ENCODE measurements at places on chromosomes 7 and 10.

- no peak for DNase-seq
Observed at GRCh38 chr7:50994753-50995319, 212.1 kb upstream of the GRB10 start.

- DNase-seq: no peak
Observed at GRCh38 chr7:89401690-89402089, 606.2 kb upstream of the TEX47 start.

DNA sequence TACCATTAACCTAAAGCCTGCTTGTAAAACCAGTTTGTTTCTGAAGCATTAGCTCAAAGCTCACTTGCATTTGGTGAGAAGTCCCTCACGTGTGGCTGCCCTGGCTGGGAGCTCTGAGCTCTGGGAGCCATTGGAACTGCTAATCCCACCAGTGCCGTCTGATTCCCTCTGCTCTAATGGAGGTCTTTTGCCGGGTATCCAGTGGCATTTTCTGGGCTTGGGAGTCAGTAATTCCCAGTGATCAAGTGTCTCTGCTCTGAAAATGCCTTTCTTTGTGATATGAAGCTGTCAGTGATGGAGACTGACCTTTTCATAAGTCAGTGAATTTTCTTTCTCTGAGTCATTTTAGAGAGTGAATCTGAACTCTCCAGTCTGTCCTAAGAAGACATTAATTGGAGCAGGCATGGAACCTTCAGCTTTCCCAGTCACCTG is 36.9 kb upstream of the FAM20C start:
- no peak for DNase-seq

- DNase-seq: no peak
Observed at GRCh38 chr10:52574697-52575096, 197.9 kb downstream of the MBL2 start.

GRCh38 chr7:46143949-46144917 is 223.2 kb upstream of the IGFBP3 start:
- DNase-seq: no peak

DNA sequence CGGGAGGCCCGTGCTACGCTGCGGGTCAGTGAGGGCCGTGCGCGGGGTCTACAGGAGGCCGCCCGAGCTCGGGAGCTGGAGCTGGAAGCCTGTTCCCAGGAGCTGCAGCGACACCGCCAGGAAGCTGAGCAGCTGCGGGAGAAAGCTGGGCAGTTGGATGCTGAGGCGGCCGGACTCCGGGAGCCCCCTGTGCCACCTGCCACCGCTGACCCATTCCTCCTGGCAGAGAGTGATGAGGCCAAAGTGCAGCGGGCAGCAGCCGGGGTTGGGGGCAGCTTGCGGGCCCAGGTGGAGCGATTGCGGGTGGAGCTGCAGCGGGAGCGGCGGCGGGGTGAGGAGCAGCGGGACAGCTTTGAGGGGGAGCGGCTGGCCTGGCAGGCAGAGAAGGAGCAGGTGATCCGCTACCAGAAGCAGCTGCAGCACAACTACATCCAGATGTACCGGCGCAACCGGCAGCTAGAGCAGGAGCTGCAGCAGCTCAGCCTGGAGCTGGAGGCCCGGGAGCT is 7.0 kb downstream of the LZTS2 start:
- DNase-seq: no peak

DNA sequence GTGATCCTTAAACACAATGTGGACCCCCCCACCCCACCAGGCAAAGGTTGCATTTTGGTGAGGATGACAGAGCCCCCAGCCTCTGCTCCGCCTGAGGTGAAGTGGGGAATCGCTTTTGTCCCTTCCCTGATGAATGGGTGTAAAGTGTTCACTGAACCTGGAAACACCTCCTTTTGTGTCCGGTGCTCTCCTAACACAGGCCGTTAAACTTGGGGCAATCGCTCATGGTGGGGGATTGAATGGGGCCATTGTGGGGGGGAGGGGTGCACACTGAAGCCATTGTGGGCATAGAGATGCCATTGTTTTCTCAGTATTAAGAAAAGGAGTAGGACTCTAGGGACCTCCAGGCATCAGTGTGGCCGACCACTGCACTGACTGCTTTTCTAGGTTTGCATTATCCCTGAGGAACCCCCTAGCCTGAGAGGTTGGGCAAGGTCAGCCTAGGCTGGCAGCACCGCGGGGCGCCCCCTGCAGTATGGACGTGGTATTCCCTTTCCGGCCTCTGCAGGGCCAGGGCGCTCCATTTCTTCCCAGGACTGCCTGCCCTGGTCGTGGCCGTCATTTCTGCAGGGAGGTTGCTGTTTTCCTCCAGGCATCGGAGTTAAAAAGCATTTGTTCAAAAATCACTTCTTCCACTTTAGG is 158.3 kb downstream of the TCF7L2 start:
- DNase-seq: peak; percentile 40

DNA sequence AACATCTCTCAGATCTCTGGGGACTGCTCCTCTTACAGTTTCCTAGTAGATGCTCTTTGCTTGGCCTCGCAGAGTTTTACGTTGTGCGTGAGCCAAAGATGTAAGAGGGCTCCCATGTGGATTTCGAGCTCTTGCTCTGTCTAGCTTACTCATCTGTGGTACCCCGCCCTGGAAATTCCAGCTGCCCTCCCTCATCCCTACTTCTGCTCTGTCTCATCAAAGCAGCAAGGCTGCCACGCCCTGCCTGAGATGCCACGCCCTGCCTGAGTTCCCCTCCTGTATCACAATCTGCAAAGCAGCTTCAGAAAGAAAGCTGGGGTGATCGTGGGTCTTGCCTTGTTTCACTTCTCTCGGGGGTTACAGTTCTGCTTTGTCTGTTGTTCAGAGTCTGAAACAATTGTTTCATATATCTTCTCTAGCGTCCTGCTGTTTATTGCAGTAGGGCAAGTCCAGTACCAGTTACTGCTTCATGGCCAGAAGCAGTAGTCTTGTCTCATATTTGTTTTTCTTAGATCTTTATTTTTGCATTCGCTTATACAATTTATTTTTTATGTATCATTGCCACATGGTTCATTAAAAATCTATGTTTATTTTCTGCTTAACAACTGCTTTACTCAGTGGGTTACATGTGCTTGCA is 36.1 kb upstream of the CCNY start:
- no peak for DNase-seq

DNA sequence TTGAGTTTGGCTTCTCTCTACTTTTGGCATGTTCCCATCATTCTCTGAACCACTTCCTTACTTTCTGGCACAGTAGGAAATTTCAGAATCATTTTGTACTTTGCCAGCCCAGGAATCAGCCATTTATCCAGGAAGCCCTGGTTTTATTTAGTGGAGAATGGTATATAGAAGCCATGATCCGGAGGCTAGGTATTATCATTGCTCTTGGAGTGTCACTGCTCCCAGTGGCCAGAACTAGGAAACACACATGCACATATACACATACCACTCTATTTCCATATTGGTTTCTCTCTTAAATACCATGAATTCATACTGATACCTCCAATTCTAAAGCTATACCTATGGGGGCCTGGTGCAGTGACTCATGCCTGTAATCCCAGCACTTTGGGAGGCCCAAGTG is 36.3 kb downstream of the SUFU start:
- DNase-seq: peak; percentile 30

DNA sequence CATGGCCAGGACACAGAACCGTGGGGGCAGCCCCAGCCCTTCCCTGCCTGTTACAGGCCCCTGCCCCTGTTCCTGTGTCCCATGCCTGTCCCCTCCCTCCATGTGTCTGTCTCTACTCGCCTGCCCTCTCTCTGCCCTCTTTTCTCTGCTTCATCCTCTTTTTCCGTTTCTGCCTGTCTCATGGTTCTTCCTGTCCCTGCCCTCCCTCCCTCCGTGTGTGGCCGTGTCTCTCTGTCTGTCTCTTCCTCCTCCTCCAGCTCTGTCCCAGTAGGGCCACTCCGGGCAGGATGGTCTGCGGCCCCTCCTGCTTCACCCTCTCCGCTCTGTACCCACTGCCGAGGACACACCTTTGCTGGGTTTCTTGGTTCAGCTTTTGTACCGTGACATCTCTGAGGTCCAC is 137.4 kb downstream of the FAM53B start:
- no peak for DNase-seq

- DNase-seq: peak; percentile 48
Observed at GRCh38 chr7:150974468-150975391, 3.4 kb downstream of the KCNH2 start.

GRCh38 chr10:86967481-86967941 is 771 bp upstream of the ADIRF start:
- no peak for DNase-seq

DNA sequence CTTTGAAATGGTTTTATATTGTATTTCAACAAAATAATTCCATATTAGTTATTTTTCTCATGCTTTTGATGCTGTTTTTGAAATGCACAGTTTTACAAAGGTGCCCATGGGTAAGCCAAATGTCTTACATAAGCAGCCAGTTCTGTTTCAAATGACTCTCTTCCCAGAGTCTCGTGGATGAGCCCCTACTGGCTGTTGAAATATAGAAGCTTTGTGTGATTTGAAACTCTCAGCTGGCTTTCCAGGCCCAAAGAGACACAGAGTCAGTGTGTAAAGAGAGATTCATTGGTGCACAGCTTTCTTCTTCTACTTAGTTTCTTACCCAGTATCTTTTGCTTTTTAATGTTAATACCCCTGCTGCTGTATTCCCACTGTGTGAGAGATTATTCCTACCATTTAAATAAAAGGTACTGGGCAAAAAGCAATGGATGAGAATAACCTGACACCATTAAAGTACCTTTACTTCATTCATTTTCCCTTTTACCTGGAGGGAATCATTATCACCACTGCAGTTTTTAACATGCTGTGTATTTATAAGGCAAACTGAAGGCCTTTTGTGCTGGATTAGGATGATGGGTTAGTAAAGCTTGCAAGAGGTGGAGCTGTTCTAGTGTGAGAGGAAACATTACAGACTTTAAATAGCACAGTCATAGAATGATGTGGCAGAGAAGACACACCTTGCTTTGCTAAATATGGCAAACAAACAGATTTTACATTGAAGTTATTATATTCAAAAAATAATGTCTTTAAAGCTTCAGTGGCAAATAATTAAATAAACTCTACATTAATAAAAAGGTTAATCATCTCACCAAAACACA is 415.1 kb downstream of the THSD7A start:
- DNase-seq: no peak

GRCh38 chr10:104903433-104903832 is 262.3 kb downstream of the SORCS3 start:
- DNase-seq: peak; percentile 5

GRCh38 chr7:158824028-158824427 is 5.3 kb downstream of the ESYT2 start:
- no peak for DNase-seq

DNA sequence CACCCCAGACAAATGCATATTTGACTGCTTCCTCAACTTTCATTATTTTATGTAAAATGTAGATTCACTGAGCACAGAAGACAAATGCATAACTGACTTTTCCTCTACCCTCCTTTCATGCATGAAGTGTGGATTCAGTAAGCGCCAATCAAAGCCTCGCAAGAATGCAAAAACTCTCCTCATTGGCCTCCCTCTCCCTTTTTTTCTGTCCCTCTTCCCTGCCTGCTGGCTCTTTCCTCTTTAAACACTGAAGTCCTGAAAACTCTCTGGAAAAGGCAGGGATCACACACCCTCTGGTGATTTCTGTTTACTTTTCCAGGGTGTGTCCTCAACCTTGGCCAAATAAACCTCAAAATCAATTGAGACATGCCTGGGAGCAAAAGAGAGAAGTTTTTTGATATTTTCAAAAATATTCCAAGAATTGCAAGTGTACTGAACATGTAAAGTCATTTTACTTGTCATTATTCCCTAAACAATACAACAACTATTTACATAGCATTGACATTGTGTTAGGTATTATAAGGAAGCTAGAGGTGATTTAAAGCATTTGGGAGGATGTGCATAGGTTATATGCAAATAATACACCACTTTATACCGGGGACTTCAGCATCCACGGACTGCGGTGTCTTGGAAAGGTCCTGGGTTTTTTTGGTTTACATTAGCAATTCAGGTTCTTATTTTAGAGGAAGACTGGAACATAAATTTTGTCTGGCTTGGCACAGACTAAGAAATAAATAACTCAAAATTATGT is 71.4 kb downstream of the SEC61G start:
- DNase-seq: no peak

- DNase-seq: no peak
Observed at GRCh38 chr7:75698358-75698757, 40.4 kb downstream of the HIP1 start.

- DNase-seq: no peak
Observed at GRCh38 chr7:1616741-1617140, 46.9 kb upstream of the PSMG3 start.

DNA sequence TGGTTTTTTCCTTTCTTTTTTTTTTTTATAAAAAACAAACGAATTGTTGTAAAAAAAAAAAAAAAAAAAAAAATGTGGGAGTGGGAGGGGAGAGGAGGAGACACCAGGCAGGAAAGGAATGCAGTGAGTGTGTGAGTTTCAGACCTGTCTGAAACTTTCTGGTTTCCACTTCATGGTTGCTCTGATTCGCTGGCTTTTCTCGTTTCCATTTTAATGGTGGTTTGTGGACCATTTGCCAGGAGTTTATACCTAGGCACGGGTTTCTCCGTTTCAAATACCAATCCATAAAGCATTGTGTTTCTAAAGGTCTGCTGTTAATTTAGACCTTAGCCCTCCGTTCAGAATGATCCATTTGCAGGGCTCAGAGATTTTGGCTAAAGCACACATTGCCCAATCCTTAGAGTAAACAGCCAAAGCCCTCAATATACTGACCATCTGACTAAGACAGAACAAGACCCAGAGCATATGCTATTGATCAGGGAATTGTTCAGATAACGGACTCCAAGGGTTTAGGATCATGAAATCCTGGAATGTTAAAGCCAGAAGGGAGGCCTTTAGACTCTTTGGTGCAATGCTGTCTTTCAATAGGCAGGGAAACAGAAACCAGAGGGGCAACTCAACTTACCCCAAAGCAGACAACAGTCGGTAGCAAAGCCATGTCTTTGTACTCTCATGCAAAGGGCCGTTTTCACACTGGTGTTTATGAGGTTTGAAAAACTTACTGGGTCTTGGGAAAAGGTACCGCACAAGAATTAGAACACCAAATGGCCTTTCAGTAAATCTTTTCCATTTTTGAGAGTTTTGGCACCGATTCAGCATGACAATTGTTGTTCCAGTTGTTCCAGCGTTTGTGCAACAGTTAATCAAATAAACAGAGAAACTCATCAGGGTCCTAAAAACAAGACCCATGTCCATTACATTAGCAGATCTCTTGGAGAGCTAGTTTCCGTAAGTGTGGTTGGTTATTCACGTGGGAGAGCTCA is 94.3 kb upstream of the AGBL3 start:
- no peak for DNase-seq

GRCh38 chr7:87648316-87648715 is 20.1 kb downstream of the RUNDC3B start:
- peak; percentile 1 for DNase-seq

GRCh38 chr7:45007106-45007505 is 7.1 kb downstream of the CCM2 start:
- DNase-seq: no peak

DNA sequence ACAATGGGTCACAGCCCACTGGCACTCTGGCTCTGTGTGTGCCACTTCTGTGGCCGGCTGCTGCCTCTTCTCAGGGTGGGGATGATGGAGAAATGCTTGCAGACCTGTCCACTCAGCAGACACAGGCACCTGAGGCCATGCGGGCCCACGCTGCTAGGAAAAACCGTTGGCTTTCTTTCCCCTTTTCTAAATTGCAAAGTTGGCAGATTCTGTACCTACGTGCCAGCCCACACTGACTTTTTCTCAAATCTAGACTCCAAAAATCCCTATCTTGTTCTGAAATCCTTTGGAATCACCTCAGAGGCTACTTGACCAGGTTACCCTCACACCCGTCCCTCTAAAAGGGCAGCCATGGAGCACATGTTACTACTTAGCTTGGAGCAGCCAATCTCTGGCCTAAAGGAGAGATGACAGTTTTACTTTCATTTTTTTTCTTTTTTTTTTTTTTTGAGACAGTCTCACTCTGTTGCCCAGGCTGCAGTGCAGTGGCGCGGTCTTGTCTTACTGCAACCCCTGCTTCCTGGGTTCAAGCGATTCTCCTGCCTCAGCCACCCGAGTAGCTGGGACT is 99.4 kb downstream of the RNF216 start:
- no peak for DNase-seq

Data from A673 (cell line).